ENCODE measurements at places on chromosomes 1 and 21.
A peak's percentile ranks its signal among the peaks of the same experiment; 100 is the strongest.

DNA sequence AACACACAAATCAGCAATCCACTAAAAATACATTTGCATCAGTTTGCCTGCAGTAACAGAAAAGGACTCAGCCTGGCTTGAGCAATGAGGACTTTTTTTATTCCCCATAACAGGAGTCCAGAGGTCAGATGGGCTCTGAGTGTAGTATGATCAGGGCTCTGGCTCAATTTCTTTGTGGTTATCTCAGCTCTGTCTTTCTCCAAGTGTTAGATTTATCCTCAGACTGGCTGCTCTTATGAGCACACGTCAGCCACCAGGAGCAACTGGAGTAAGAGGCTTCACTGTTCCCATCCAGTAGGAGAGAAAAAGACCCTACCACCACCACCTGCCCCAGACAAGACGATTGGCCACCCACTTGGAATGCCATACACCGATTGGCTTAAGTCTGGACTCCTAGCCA is 36.2 kb upstream of the KLHDC7A start:
- no peak for ATAC-seq

GRCh38 chr1:15684042-15684461 is at the start of gene PLEKHM2:
Gene PLEKHM2 (plus strand): TSS chr1:15684320. CDS start chr1:15684559, 239 bp downstream.
- ATAC-seq, result peak; percentile 80

- peak; percentile 78 for ATAC-seq
Measured at GRCh38 chr1:235105051-235106043, 23.3 kb downstream of the TOMM20 start.

DNA sequence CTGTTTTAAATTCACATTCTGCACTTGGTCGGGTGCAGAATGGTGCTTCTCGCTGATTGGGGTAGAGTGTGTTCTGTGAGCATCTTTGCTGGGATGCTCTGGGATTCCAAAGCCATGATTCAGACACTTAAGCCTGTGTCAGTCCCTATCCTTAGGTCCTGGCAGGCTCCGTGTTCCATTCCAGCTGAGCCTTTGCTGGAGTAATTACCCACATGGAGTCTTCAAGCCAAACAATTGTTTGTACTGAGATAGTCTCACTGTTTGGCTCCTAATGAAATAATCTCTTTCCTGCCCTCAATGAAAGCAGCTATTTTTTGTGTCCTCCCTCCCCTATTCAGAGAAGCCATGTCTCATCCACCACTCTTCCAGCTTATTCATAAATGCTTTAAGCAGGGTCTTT is 18.7 kb downstream of the SMAP2 start:
- no peak for ATAC-seq

DNA sequence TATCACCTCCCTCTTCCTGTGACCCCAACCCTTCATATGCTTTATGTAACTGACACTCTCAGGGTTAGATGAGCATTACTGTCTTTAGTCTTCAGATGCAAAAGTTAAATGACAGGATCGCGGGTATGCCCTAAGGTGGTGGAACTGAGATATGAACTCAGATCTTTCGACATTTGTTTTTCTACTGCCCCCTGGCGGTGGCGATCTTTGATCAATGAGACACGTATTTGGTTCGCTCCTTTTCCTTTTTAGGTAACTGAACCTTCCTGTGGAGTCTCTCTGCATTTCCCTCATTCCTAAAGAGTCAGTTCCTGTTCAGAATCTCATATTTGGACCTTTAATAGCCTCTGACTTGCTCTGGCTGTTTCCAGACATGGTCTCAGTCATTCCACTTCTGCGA is 47.8 kb upstream of the ZP4 start:
- no peak for ATAC-seq

DNA sequence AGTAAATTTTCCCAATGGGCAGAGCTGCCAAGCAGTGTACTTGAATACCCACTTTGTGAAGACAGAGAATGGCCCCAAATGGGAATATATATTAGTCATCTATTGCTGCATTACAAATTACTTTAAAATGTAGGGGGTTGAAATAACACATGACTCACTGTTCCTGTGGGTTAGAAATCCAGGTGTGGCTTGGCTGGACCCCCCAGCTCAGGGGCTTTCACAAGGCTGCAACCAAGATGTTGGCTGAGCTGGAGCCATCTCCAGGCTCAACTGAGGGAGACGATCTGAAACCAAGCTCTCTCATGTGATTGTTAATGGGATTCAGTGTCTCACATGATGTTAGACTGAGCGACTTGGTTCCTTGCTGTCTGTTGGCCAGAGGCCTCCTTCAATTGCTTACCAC is 33.4 kb upstream of the ARHGAP29 start:
- ATAC-seq, result no peak

DNA sequence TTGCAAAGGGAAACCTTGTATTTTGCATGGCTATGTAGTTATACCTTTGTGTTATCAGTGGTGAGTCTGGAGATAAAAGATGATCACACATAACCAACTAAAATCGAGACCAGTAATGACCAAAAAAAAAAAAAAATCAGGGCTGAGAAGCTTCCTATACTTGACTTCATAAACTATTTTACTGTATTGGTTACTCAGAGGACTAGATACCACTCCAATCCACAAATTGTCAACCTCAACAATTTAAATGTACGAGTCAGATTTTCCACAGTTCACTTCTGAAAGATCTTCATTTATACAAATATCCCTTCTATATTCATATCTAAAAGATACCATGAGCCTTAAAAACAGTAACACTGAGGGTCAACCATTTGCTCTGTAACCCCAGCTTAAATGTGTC is 71.7 kb downstream of the NRIP1 start:
- ATAC-seq, result no peak

DNA sequence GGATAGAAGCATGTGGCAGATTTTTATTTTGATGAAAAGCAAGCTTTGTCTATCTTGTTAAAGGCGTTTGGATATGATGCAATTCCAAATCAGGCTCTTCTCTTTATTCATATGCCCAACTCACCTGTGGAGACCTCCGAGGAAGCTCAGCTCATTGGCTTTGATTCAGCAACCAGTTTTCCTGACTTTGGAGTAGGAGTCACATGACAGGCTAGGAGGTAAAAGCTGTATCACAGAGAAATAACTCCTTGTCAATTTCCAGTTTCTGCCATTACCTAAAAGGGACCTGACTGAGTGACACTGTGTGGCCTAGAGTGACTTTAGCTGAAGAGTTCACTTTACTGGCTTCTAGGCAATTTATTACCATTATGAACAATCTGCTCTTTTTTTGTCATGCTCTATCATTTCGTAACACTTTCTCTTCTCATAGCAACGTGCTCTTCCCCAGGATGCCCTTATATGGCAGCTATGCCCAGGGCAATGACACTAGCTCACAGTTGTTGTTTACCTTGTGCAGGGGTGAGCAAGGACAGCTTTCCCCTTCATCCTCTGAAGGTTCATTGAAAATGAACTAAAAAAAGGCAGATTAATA is 107.2 kb downstream of the KCNK1 start:
- ATAC-seq, result no peak

GRCh38 chr1:81797701-81798100 is 3.0 kb upstream of the ADGRL2 start:
- no peak for ATAC-seq

DNA sequence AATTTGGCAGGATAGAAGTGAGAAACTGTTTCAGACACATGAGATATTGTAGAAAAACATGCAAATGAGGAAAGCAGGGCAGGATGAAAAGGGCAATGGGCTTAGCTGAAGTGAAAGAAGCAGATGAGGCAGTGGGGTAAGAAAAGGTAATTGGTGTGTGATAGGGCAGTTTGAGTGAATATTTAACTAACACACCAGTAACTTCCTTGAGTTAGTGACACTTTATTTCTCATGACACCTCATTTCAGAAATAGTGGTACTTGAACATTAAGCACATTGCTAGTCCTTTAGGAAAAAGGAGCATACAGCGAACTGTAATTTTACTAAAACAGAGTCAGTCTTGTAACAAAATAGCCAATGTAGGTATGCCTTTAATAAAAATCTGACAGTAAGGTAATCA is 415.0 kb downstream of the DPYD start:
- no peak for ATAC-seq
